ENCODE measurements at places on chromosomes 1 and 21.
A peak's percentile ranks its signal among the peaks of the same experiment; 100 is the strongest.

- DNase-seq: no peak
Observed at GRCh38 chr1:220702733-220703270, 12.6 kb downstream of the C1orf115 start.

- no peak for DNase-seq
Observed at GRCh38 chr1:184889902-184890301, 84.4 kb downstream of the NIBAN1 start.

DNA sequence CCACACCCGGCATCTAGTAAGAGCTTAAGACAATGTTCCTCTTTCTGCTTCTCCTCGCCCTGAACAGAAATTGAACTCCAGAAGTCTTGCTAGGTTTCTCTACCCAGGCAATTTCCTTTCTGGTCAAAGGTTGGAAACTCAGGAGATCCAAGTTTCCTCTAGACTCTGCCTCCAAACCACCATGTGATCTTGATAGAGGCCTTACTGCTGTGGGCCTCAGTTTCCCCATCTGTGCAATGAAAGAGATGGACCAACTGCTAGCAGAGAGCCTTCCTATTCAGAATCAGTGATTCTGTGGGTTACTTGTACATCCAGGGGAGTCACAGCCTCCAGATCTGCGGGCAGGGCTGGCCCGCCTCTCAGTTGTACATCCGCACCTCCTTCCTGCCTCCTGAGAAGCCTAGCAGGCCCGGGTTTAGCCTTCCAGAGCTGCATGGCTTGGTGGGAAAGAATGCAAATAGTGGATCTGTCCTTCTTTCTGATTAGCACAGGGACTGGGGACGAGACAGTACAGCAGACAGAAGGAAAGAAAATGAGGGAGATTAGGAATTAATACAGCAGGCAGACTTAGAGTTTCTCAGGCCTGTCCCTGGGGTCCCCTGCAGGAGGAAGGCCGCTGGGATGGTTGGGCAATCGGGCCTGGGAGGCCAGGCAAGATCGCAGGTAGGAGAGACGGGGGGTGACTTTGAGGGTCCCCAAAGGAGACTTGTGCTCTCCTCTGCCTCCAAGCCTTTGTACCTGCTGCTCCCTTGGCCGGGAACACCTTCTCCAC is 83.9 kb downstream of the PAX7 start:
- DNase-seq: no peak

- DNase-seq: peak; percentile 58
Observed at GRCh38 chr21:32826329-32827167, 55.0 kb upstream of the PAXBP1 start.

GRCh38 chr1:204331847-204332487 is 27.8 kb downstream of the PLEKHA6 start:
- no peak for DNase-seq

- no peak for DNase-seq
Observed at GRCh38 chr1:19321071-19321470, 8.9 kb downstream of the SLC66A1 start.

GRCh38 chr1:196933531-196934189 is 9.9 kb upstream of the CFHR2 start:
- DNase-seq: no peak

DNA sequence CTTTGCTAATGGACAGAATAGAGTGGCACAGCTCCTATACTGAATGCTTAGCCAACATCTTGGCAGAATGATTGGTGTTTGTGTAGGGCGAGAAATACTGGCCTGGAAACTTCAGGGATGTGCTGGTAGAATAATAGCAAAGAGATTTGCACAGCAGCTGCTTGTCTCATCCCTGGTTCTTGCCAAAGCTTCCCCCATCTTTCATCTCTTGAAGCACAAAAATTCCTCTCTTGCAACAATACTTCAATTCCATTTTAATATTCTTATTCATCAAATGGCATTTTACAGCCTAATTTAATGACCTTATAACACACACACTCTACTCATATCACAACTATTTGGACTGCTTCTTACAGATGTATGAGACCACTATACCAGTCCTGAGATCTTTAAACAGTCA is 37.7 kb downstream of the LHX8 start:
- no peak for DNase-seq

DNA sequence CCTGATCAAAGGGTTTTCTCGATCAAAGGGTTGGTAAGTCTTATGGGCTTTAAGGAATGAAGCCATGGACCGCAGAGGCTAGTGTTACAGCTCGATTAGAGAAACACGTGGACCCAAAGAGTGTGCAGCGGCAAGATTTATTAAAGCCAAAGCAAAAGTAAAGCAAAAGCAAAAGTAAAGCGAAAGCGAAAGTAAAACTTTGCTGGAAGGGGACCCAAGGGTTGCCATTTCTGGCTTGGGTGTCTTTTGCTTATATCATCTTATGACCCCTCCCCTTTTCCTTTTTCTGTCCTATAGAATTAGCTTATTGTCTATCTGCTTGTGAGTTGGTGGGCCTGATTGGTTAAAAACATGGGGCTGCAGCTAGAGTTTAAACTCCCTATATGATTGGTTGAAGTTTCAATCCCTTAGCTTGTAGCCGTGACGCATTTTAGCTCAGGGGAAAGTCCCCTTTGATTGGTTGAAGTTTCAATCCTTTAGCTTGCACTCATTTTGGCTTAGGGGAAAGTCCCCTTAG is 957.0 kb downstream of the AMY1C start:
- DNase-seq: no peak

DNA sequence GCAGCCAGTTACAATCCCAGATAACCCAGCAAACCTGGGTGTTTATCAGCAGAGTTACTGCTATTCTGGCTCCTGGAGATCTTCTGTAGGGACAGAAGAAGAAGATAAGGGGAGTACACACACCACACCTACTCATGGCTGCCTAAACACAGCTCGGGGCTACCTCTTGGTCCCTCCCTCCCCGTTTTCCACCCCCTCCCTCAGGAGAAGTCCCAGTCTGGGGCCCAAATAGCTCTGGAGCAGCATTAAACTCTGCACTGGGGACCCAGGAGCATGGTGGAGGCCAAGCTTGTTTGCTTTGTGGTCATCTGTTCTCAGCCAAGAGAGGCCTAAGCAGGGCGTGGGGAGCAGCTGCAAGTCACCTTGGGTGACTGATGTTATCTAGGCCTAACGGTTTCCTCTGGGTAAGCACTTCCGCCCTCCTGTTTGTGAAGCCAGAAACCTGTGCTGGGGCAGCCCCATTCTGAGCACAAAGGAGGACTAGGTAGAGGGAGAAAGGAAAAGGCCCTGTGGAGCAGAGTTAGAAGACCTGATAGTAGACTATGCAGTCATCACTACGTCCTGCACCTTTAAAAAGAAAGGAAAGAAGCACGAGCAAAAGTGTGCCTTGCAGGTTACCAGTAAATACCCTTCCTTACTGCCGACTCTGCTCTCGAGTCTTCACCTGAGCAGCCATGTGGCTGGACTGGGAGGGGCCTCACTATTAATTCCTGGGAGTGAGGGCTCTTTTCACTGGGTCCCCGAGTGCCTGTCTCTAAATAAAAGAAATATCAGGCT is 2.0 kb upstream of the RCSD1 start:
- DNase-seq: peak; percentile 87

DNA sequence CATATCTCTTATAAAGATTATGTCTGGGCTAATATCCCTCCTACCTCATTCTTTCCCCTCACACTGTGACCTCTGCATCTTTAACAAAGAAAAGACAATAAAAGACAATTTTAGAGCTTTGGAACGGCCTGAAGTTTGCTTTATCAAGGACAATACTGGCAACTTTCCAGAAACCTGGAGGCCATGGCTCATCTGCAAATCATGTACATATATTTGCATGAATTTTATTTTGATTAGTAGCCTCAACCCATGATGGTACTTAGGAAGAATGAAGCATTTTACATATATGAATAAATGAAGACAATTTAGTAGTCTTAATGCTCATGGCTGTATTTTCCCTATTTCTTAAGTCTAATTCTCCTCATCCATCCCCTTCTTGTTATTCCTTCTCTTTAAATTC is 612.2 kb upstream of the CXADR start:
- DNase-seq: no peak

All from hematopoietic multipotent progenitor cell (in vitro differentiated cells).